ENCODE measurements at places on chromosomes 12 and 14.

- H3K36me3 ChIP-seq: peaks cover 6% of the 10 kb centered on the region
- H3K4me3 ChIP-seq: no peak overlapping the region
- no peak overlapping the region for H3K27ac ChIP-seq
Measured at GRCh38 chr12:51118706-51119105, 35.3 kb upstream of the CSRNP2 start.

DNA sequence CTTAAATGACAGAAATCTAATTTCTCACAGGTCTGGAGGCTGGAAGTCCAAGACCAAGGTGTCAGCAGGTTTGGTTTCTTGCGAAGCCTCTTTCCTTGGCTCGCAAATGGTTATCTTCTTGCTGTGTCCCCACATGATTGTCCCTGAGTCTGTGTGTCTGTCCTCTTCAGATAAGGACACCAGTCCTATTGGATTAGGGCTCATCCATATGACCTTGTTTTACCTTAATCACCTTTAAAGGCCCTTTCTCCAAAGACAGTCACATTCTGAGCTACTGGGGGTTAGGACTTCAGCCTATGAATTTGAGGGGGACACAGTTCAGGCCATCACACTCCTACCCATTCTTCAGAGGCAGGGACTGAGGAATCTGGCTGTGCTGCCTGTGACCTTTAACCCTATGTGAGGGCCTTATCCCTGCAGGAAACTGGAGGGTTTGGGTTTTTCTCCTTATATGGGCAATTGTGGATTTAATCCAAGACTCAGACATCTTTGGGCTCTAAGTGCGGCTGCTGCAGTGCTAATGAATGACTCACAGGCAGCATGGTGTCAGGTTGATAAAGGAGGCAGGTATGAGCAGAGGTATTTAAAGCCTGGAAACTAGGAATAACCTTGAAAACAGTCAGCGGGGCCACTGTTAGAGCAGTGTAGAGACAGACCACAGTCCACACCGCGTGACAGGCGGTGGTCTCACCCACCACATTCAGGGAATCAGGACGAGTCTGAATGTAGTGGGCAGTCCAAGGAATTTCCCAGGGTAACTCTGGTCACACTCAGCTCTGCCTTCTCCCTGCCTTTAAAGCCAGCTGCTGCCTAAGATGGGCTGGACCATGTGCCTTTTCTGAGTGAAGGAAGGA is 10.2 kb downstream of the TPCN1 start:
- peaks cover 69% of the 10 kb centered on the region for H3K4me1 ChIP-seq
- no peaks in the 10 kb centered on the region for H3K27me3 ChIP-seq
- no peak for DNase-seq
- no peak overlapping the region for H3K4me3 ChIP-seq
- H3K27ac ChIP-seq: peak overlapping the region; percentile 80
- peaks cover 17% of the 10 kb centered on the region for H3K36me3 ChIP-seq

GRCh38 chr12:105420046-105420445 is 89.6 kb downstream of the C12orf75 start:
- DNase-seq: no peak
- H3K4me3 ChIP-seq: no peak overlapping the region
- H3K4me1 ChIP-seq: no peaks in the 10 kb centered on the region
- H3K27me3 ChIP-seq: no peaks in the 10 kb centered on the region
- no peak overlapping the region for H3K27ac ChIP-seq

- DNase-seq: no peak
- no peak overlapping the region for H3K4me3 ChIP-seq
- H3K36me3 ChIP-seq: no peaks in the 10 kb centered on the region
- peaks cover 11% of the 10 kb centered on the region for H3K4me1 ChIP-seq
- no peak overlapping the region for H3K27ac ChIP-seq
Measured at GRCh38 chr14:75201087-75201486, 24.7 kb upstream of the TMED10 start.

DNA sequence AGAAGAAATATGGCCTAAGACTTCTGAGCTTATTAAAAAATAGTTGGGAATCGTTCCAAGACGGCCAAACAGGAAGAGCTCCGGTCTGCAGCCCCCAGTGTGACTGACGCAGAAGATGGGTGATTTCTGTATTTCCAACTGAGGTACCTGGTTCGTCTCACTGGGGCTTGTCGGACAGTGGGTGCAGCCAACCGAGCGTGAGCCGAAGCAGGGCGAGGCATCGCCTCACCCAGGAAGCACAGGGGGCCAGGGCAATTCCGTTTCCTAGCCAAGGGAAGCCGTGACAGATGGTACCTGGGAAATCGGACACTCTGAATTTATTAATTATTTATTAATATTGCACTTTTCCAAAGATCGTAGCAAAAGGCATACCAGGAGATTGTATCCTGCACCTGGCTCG is 857.8 kb downstream of the C12orf50 start:
- no peaks in the 10 kb centered on the region for H3K4me1 ChIP-seq
- no peaks in the 10 kb centered on the region for H3K36me3 ChIP-seq
- no peak for DNase-seq
- H3K27ac ChIP-seq: no peak overlapping the region

DNA sequence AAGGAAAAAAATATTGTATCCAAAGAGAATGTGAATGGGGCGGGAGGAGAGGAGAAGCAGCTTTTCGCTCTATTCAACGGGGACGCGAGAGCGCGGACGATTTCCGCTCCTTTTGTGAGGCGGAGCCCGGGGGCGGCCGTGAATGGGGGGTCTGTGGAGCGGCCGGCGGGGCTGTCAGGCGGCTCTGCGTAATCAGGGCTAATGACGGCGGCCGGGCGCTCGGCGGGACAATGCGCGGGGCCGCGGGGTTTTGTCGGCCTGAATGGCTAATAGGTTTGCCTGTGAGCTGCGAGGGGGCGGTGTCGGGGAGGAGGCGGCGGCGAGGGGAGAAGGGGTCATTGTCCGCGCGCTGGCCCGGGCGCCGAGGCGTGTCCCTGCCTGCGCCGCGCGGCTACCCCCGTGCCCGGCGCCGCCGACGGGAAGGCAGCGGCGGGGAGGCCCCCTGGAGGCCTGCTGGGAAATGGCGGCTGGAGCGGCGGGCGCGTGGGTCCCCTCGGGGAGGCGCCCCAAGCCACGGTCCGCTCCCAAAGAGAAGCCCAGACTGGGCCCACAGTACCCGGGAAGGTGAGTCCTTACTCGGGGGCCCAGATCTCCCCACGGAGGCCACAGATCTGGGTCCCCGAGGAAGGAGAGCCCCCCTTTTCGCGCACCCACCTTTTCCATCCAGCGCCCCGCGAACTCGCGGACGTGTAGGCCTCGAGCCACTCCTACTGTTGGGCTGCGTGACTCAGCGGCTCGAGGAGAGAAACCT is 6.0 kb downstream of the SIX6 start:
- no peak for DNase-seq
- H3K4me3 ChIP-seq: peak overlapping the region; percentile 63
- peaks cover 17% of the 10 kb centered on the region for H3K27me3 ChIP-seq
- no peak overlapping the region for H3K27ac ChIP-seq

GRCh38 chr12:62813031-62813829 is 121.7 kb downstream of the PPM1H start:
- peak; percentile 9 for DNase-seq
- H3K4me1 ChIP-seq: peaks cover 3% of the 10 kb centered on the region
- H3K36me3 ChIP-seq: no peaks in the 10 kb centered on the region

GRCh38 chr12:132730353-132730752 is 19.7 kb downstream of the PGAM5 start:
- H3K4me3 ChIP-seq: no peak overlapping the region
- no peak for DNase-seq
- H3K36me3 ChIP-seq: peaks cover 85% of the 10 kb centered on the region
- H3K27ac ChIP-seq: no peak overlapping the region
- no peaks in the 10 kb centered on the region for H3K27me3 ChIP-seq

DNA sequence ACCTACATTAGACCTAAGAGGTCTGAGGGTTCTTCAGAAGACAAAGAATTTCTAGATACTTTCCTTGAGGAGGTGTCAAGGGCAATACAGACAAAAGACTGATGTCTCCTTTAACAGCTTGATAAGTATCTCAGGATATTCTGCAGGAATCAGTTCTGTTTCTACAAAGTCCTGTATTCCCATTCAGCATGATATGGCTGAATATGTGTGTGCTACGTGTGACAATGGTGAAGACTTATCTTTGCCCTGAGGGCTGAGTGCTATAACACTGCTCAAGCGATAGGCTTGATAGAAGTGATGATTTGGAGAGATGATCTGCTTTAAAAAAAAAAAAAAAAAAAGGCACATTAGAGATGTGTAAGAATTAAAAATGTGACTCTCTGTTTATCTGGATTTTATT is 429.7 kb downstream of the EGLN3 start:
- no peaks in the 10 kb centered on the region for H3K36me3 ChIP-seq
- no peak overlapping the region for H3K27ac ChIP-seq
- no peaks in the 10 kb centered on the region for H3K27me3 ChIP-seq
- no peak for DNase-seq
- no peaks in the 10 kb centered on the region for H3K4me1 ChIP-seq

DNA sequence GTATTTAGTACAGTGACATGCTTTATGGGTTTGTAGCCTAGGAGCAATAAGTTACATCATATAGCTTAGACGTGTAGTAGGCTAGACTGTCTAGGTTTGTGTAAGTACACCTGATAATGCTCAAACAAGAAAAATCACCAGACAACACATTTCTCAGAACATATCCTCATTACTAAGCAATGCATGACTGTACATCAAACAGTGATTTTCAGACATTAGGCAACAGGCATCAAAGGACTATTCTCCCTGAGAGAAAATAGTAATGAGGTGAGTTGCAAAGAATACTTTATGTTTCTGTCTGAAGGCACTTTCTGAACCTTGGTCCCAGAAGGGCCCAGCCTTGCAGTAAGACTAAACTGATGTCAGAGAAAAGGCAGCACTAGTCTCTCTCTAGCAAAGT is 48.4 kb upstream of the SYT10 start:
- H3K27me3 ChIP-seq: no peaks in the 10 kb centered on the region
- DNase-seq: no peak
- no peaks in the 10 kb centered on the region for H3K4me1 ChIP-seq
- no peak overlapping the region for H3K4me3 ChIP-seq
- H3K27ac ChIP-seq: no peak overlapping the region
- H3K36me3 ChIP-seq: no peaks in the 10 kb centered on the region

DNA sequence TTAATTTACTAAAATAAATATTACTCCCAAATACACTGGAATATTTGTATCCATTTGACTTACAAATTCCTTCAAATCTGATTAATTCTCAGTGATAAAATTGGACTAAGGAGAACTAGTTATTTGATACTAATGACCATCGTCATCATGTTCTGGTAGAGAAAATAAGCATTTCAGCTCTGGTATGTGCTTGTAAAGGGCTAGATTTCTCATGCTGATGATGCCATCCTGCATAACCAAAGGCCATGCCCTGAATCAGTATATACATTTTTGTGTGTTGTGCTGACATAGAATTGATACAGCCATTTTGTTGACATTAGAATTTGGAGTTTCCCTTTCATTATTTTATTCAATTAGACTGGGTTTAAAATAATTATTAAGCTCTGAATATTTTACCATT is 148.9 kb downstream of the PCNX1 start:
- H3K4me3 ChIP-seq: no peak overlapping the region
- H3K4me1 ChIP-seq: no peaks in the 10 kb centered on the region
- H3K27ac ChIP-seq: no peak overlapping the region
- H3K27me3 ChIP-seq: no peaks in the 10 kb centered on the region

DNA sequence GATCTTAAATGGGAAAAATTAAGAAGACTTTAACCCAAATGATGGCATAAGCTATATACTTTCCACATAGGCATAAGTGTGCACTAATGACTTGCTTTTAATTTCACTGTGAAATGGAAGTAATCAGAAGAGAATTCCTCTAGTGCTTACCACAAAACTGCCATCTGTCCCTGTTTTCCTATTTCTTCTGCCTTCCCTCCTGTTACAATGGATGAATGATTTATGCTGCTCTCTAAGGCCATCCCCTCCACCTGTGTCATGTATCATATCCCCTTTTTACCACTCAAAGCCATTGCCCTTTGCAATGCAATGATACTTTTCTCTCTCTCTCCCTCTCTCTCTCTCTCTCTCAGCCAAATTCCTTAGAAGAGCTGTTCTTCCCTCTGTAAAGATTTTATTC is 109.1 kb downstream of the C12orf50 start:
- no peaks in the 10 kb centered on the region for H3K4me1 ChIP-seq
- no peaks in the 10 kb centered on the region for H3K36me3 ChIP-seq
- no peak for DNase-seq
- H3K27me3 ChIP-seq: no peaks in the 10 kb centered on the region
- no peak overlapping the region for H3K4me3 ChIP-seq

- peaks cover 11% of the 10 kb centered on the region for H3K4me1 ChIP-seq
- peak overlapping the region; percentile 47 for H3K4me3 ChIP-seq
- no peak for DNase-seq
- no peaks in the 10 kb centered on the region for H3K36me3 ChIP-seq
- H3K27me3 ChIP-seq: no peaks in the 10 kb centered on the region
Measured at GRCh38 chr12:1611803-1612572, 17.0 kb upstream of the WNT5B start.

- H3K27me3 ChIP-seq: no peaks in the 10 kb centered on the region
- H3K27ac ChIP-seq: no peak overlapping the region
- no peaks in the 10 kb centered on the region for H3K36me3 ChIP-seq
- H3K4me3 ChIP-seq: no peak overlapping the region
- no peak for DNase-seq
Measured at GRCh38 chr12:52383331-52383730, 2.1 kb downstream of the KRT84 start.

DNA sequence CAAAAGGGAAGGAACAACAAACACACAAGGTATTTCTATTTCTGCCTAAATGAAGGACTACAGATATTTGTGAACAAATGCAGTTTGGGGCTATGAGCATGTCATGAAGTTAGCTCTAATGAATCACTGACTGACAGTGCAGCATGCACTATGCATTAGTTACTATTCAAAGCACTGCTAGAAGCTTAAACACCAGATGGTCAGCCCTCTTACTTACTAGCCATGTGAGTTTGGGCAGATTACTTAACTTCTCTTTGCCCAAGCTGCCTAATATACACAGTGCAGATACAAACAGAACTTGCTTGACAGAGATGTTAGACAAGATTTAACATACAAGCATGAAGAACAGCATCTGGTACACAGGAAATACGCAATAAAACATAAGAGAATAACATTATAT is 96.0 kb downstream of the ATXN2 start:
- H3K4me1 ChIP-seq: no peaks in the 10 kb centered on the region
- peaks cover 21% of the 10 kb centered on the region for H3K36me3 ChIP-seq
- no peak overlapping the region for H3K27ac ChIP-seq
- H3K27me3 ChIP-seq: no peaks in the 10 kb centered on the region
- no peak for DNase-seq
- H3K4me3 ChIP-seq: no peak overlapping the region

DNA sequence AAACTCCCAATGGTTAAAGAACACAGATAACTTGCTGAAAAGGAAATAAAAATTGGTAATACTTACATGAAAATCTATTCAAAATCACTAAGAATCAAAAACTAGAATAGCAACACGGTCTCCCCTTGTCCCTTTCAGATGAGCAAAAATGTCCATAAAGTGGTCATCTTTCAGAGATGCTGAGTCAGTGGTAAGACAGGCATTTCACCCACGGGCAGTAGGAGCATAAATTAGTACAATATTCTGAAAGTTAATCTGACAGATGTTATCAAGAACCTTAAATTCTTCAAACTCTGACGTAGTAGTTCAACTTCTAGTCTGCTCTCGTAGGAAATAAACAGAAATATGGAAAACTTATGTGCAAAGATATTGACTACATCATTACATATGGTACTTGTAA is 33.1 kb upstream of the GNPNAT1 start:
- H3K27ac ChIP-seq: no peak overlapping the region
- peak overlapping the region; percentile 66 for H3K4me3 ChIP-seq
- peaks cover 10% of the 10 kb centered on the region for H3K4me1 ChIP-seq
- H3K27me3 ChIP-seq: no peaks in the 10 kb centered on the region

GRCh38 chr12:26047401-26048226 is 77.2 kb downstream of the BHLHE41 start:
- no peaks in the 10 kb centered on the region for H3K27me3 ChIP-seq
- no peaks in the 10 kb centered on the region for H3K36me3 ChIP-seq
- H3K4me1 ChIP-seq: peaks cover 16% of the 10 kb centered on the region
- H3K27ac ChIP-seq: no peak overlapping the region

All from thoracic aorta (tissue), 2 donors.